ENCODE measurements at places on chromosomes 3 and 15. TPM values are rescaled to one million over a fixed set of nuclear protein-coding genes. Genes with fewer than 3 reads are reported as not detected.
A peak's percentile ranks its signal among the peaks of the same experiment; 100 is the strongest.

LZTFL1 gene
- total RNA-seq, result 14.2 TPM

HRG gene
- total RNA-seq, result not detected

UBE3A gene
- total RNA-seq, result 59.5 TPM

KIF15 gene
- total RNA-seq, result 31.8 TPM

DNA sequence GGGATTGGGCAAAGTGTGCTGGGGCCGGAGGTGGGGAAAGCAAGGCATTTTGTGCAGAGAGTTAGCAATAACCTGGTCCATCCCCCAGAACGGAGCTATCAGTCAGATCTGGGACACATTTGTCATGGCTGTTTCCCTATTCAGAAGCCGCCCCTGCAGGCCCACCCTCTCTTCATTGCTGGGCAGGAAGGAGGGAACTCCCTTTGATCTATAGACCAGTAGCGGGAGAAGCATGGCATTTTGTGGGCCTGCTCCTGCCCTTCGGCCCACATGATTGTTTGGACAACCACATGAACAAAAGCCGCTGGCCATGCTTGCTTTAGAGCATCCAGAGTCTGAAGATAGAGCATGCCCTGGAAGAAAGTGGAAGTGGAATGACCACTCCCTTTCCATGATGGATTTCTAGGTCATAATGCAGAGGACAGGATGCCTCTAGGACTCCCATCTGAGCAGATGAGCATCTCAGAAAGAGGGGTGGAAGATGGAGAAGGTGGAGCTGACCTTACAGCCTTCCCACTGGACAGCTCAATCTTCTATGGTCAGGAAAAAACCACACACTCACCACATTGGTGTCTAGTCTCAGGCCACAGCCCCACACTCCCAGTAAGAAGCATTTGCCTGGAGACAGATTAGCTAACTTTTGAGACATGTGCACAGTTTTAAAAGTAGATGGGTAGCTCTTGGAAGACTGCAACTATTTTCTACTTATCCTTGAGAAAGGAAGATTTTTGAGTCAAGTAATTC is 11.9 kb upstream of the LRTM1 start:
- DNase-seq, result no peak

DNA sequence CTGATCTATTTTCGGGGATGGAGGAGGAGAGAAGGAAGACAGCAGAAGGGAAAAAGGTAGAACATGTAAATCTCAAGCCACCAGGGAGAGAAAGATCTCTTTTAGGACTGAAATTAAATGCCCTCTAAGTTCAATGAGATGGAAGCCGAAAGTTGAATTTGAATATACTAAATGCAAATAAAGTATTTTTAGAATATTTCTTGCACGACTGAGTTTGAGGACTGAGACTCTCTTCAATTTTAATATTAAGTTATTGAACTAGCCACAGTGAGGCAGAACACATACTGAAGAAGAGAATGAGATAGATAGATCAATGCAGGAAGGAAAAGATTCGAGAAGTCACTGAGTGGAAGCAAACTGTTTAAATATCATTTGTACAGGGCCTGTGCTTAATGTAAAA is 399.9 kb upstream of the CBLB start:
- no peak for DNase-seq

GRCh38 chr3:194376241-194376560 is 6.7 kb upstream of the LRRC15 start:
- DNase-seq, result no peak

GRCh38 chr3:77001062-77001701 is 38.7 kb upstream of the ROBO2 start:
- DNase-seq, result no peak

DNA sequence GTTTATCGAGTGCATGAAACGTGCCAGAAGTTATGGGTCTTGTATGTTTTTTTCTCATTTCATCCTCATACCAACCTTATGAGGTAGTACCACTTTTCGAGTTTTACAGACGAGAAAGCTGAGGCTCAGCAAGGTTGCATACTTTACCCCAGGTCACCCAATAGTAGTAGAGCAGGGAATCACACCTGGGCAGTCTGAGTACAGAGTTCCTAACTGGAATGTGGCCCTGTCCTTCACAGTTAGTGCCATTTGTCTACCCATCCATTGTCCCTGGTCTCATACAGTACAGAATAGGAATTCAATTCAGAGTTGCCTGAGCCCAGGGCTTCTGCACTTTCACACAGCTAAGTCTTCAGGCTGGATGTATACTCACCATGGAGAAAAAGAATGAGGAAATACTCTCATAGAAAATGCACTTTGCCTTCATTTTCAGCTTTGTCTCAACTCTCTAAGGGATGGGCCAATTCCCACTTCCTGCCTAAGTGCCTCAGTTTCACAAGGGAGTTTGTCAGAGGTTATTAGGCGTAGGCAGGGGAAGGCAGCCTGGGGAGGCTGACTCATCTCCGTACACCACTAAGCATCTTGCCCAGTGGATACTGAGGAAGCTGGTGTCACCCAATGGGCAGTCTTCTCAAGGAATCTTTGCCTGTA is 93.2 kb downstream of the TMEM212 start:
- peak; percentile 60 for DNase-seq

DNA sequence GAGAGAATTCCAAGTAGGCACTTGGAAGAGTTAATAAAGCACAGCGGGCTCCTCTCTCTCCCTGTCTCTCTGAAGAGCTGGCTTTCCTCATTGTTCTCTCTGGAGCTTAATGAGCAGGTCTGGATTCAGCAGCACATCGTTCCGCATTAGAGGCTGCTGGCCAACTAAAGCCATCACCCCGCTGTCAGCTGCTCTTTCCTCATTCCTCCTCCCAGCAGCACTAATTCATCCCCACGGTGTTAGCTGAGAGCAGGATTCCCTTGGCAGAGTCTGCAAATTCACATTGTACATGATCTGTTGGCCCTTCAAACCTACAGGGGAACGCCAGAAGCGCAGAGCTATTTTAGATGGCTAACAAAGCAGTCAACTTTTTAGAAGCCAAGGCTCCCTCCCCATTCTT is 44.2 kb downstream of the SGO1 start:
- no peak for DNase-seq

GRCh38 chr3:158005391-158006100 is 100.7 kb downstream of the SHOX2 start:
- no peak for DNase-seq

GRCh38 chr3:29514912-29515311 is 234.0 kb downstream of the RBMS3 start:
- peak; percentile 35 for DNase-seq

DNA sequence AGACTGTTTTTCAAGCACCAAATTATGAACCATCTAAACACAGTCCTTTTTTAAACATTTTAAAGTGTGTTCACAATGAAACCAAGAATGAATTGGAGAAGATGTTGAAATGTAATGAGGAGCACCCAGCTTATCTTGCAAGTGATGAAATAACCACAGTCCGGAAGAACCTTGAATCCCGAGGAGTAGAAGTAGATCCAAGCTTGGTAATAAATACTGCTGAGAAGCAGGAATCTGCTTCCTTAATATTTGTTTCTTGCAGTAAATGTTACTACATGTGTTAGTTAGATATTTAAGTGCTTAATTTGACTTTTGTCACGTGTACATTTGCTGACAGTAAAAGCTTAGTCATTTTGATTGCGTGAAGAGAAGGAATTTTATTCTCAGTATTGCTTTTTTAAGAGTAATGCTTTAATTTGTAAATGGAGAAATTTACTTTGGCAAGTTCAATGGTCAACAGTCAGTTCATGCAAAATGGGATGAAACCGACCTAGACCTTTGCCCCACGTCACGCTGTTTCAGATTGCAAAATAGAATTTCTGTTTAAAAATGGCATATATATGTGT is 69.8 kb downstream of the OPA1 start:
- no peak for DNase-seq

DNA sequence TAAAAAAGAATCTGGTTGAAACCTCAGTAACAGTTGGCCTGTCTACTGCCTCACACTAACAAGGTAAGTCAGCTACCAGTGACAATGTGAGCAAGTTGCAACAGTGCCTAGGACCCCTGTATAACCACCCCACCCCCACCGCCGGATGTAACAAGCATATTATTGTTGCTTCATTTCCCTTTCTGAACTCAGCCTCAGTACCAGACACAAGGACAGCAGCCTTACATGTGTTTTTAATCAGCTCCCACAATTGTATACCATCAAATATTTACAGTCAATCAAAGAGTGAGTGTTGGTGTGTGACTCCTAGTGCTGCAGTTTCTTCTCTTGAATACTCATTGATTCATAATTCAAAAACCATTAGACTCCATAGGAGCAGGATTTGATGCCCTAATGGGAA is 96.4 kb downstream of the PYDC2 start:
- DNase-seq, result no peak

DNA sequence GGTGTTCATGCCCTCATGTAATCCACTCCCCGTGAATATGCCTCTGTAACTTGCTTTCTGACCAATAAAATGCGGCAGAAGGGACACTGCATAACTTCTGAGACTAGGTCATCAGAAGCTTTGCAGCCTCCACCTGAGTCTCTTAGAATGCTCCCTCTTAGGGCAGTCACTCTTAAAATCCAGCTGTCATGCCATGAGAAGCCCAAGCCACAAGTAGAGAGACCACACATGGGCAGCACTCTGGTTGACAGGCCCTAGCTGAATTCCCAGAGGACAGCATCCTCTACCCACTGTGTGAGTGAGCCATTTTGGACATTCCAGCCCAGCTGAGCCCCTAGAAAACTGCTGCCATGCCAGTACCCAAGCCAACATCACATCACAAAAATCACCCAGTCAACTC is 41.4 kb downstream of the SCAPER start:
- DNase-seq, result no peak

DNA sequence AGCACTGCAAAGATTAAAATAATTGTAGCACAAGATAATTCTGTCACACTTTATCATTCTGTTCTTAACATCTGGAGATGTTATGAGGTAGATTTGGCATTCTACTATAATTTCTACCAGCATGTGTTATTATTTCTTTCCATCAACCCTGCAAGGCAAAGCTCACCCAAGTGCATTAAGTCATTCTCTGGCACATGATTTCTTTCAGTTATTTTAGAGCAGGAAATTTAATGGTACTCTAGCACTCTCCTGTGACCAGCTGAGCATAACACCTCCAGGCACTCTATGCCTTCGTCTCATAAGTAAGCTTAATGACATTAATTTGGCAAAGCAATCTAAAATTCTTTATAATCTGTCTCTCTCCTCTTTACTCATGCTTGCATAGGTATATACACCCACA is 300.2 kb upstream of the GPR149 start:
- DNase-seq, result no peak

- no peak for DNase-seq
These were observed 4.0 kb upstream of the PLAAT1 start for GRCh38 chr3:193237030-193237429.

GRCh38 chr3:64518950-64519349 is 168.8 kb downstream of the ADAMTS9 start:
- no peak for DNase-seq

DNA sequence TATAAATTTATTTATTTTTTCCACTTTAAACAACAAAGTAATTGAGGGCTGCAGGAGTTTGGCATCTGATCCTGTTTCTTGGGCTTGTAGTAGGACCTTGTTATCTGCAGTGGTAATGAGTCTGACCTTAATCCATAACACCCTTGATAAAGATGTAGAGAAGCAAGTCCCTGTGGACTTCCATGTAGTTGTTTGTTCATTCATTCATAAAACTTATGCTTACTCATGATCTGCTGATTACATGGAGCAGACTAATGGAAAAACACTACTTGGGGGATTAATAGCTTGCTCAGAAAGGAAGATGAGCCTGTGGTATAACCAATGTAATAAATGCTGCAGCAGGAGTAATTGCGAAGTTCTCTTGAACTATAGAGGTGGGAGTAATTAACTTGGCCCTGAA is 271.5 kb upstream of the TBL1XR1 start:
- DNase-seq, result peak; percentile 47

DNA sequence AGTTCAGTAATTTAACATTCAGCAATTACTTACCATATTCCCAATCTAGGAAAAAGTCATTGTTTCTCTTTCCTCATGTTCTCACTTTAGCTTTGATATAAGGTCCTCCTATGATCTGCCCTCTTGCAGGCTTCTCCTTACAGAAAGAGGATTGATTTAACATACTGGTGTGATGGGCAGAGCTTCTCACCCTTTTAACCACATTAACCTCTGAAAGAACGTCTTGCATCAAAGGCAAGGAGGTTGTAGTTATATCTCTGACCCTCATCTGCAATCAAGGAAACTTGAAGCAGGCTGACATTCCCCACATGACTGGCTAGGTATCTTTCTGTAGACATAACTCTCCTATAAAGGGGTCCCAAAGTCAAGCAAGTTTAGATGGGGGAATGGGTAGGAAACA is 39.5 kb downstream of the BTLA start:
- no peak for DNase-seq

DNA sequence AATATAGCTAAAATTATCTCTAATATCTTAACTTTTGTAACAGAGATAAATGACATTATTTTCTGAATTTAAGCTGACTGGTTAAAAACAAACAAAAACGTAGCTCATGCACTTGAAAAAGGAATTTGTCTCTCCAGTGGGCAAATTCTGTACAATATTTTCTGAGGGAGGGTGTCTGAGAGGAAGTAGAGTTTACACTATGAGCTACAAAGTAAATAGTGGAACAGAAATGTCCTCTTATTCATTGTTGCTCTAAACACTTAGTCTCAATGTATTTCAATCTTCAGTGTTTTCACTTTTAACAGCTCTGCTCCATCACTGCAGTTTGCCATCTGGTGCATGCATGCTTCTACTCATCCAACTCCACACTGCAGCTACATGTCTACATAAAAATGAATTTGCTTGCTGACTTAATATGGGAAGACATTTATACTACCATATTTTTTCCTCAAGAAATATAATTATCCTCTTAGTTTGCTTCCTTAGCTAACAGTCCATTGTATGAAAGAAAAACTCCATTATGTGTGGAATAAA is 817.4 kb upstream of the LMCD1 start:
- DNase-seq, result no peak
